Renal cortical epithelial cell (primary cell): ENCODE measurements at places on chromosomes 11 and 22. TPM values are rescaled to one million over a fixed set of nuclear protein-coding genes. Genes with fewer than 3 reads are reported as not detected.
A peak's percentile ranks its signal among the peaks of the same experiment; 100 is the strongest.

The SIRT3 gene
- total RNA-seq = 4.3 and 10.0 TPM in 2 replicates

The OR51L1 gene
- total RNA-seq = not detected in 2 replicates

The KRTAP5-2 gene
- total RNA-seq = not detected in 2 replicates

The SCUBE1 gene
- total RNA-seq = 0.10 TPM in 1 of 2 replicates, not detected in the other

The DNAJC24 gene
- 13.5 and 24.8 TPM in 2 replicates for total RNA-seq

DNA sequence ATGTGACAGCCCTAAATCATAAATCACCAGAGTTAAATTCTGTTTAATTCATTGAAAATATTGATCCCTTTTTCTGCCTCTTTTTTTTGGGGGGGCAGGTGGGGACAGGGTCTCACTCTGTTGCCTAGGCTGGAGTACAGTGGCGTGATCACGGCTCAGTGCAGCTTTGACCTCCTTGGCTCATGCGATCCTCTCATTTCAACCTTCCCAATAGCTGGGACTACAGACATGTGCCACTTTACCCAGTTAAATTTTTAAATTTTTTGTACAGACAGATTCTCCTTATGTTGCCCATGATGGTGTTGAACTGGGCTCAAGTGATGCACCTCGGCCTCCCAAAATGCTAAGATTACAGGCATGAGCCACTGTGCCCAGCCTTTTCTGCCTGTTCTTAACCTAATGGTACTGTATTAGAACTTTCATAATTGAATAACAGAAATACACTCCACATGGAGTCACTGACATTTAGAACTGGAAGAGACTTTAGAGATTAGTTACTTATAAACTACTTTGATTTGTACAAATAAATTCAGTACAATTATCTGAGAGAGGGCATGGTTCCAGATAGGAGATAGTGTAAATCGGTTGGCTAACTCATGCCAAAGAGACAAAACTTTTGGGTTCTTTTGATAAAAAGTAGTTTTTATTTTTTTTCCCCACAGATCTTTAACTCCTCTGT lies 76.4 kb upstream of the PRODH start:
- DNase-seq = peak; percentile 64

- DNase-seq = peak; percentile 26
Measured at GRCh38 chr11:65551572-65552387, 6.4 kb downstream of the LTBP3 start.

DNA sequence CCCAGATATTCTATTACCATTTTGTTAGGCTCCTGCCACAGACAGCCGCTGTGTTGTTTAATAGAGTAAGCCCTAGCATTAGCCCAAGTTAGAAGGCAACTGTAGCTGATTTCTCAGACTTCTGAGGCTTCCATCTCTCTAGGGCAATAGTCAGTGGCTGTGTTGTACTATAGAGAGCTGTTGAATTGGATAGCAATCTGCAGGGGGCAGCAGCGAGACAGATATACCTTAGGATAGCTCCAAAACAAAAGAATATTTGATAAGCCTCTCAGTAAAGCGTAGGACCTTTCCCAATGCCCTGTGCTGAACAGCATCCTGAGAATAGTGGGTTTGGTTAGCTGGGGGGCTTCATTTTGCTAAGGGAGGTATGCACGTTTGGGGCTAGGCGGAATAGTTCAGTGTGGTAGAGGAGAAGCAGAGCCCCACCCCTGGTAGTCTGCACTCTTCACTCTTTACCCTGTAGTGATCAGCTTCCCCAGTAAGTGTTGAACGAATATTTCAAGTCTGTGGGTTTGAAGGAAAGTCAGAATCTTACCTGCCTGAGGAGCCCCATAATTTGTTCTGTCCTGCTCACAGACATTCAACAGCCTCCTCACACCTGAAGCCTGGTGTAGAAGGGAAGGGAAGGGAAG lies 515.1 kb downstream of the INSC start:
- no peak for DNase-seq

DNA sequence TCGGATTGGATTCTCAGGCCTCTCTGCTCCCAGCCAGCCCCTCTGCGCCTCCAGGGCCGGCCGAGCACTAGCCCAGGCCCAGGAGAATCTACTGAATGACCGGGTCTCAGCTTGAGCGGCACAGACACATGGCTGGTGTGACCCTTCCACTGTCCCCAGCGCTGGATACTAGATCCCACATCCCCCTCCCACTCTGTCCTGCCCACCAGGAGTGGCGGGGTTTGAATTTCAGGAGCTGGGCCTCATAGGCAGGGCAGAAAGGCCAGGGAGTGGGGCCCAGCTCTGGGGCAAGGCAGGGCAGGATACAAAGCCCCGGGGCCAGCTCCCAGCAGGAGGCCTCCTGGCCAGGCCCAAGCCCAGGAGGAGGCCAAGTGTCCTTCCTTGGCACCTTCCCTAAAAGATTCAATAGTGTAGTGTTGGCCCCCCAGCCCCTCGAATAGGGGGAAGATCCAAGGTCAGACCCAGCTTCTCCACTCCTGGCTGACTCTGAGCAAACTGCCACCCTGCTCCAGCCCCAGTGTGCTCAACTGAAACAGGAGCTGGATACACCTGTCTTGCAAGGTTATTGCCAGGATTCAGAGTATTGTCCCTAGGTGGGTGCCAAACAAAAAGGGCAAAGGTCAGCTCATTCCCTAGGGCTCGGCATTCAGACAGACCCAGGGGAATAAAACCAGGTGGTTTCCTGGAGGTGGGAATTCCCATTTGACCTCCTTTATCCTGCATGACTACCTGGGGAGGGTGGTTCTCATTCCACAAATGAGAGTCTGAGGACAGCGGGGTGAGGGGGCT lies 22.5 kb upstream of the TCF20 start:
- DNase-seq = no peak

- DNase-seq = no peak
Measured at GRCh38 chr11:86576946-86577624, 95.3 kb downstream of the ME3 start.
